Adipocyte (in vitro differentiated cells): ENCODE measurements at places on chromosomes 11 and 22.
A peak's percentile ranks its signal among the peaks of the same experiment; 100 is the strongest.

- DNase-seq: no peak
Measured at GRCh38 chr11:117638911-117639543, 158.0 kb downstream of the DSCAML1 start.

GRCh38 chr22:46352691-46353386, 17.3 kb downstream of the TRMU start:
- no peak for DNase-seq

- DNase-seq: peak; percentile 59
Measured at GRCh38 chr11:59556917-59557348, 45.6 kb downstream of the OR4D9 start.

DNA sequence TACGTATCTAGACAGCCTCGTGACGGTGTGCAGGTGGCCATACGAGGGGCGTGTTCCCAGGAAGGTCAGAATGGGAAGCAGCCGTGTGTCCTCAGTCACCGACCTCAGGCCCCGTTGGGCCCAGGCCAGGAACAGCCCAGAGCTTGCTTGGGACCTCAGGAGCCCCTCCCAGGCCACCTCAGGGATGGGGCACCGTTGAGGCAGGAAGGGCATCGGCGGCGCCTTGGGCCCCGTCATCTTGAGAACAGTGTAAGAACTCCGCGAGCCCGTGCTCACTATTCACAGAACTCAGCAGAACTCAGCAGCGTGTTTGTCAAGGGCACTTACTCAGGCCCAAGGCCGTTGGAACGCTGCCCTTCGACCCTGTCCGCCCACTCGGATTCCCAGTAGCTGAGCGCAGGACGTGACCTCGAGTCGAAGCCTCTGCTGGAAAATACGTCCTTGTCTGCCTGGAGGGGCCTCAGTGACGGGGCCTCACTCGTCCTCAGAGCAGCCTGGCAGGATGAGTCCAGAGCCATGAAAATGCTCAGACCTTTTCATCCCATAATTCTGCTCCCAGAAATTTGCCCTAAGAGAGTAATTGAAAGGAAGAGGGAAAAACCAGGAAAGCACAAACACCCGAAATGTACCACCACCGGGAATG, 1134.8 kb downstream of the BRD1 start:
- DNase-seq: no peak

DNA sequence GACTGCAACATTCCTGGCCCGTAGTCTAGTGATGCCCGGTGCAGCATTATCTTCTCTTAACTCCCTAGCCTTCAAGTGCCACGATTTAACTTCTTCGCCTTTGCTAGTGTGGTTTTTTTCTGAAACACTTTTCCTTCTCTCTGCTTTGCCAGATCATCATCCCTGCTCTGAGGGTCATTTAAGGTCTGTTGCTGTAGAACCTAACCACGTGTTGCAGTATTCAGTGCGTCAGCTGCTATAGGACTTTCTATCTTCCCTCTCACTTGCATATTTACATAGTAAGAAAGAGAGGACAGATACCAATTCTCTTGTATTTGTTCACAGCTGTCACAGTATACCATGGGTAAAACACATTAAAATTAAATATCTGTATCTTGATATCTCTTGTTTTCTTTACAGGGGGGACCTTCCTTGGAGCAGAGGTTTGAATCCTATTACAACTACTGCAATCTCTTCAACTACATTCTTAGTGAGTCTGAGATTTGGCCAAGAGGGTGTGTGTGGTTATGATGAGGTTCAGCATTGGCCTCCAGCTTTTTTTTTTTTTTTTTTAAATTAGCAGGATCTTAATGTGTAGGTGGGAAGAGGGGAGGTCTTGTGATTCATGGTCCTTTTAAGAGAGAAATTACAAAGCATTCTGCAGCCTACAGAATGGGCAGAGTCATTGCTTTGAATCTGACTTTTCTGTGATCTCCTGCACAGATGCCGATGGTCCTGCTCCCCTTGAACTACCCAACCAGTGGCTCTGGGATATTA, 13.5 kb downstream of the EIF3L start:
- no peak for DNase-seq

- peak; percentile 92 for DNase-seq
Measured at GRCh38 chr11:26187639-26188038, 144.3 kb upstream of the ANO3 start.

GRCh38 chr22:37199760-37200108, 11.7 kb upstream of the C1QTNF6 start:
- no peak for DNase-seq

GRCh38 chr11:5335170-5335569, 8.2 kb downstream of the OR51B5 start:
- no peak for DNase-seq

DNA sequence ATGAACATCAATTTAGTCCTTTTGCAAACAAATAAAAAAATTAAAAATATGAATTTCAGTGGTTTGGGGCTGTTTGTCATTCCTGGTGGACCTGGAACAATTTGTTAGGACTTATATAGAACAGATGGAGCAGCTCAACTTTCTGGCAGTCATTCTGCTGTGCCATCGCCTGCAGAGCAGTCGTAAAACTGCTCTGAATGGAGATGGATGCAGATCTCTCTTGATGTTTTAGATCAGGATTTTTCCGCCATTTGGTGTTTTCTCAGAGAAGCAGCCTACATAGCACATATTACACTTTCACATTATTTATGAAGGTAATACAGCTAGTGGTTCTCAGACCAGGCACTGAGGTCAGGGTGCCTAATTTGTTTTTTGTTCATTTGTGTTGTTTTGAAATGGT, 31.8 kb upstream of the HSPA8 start:
- DNase-seq: no peak

DNA sequence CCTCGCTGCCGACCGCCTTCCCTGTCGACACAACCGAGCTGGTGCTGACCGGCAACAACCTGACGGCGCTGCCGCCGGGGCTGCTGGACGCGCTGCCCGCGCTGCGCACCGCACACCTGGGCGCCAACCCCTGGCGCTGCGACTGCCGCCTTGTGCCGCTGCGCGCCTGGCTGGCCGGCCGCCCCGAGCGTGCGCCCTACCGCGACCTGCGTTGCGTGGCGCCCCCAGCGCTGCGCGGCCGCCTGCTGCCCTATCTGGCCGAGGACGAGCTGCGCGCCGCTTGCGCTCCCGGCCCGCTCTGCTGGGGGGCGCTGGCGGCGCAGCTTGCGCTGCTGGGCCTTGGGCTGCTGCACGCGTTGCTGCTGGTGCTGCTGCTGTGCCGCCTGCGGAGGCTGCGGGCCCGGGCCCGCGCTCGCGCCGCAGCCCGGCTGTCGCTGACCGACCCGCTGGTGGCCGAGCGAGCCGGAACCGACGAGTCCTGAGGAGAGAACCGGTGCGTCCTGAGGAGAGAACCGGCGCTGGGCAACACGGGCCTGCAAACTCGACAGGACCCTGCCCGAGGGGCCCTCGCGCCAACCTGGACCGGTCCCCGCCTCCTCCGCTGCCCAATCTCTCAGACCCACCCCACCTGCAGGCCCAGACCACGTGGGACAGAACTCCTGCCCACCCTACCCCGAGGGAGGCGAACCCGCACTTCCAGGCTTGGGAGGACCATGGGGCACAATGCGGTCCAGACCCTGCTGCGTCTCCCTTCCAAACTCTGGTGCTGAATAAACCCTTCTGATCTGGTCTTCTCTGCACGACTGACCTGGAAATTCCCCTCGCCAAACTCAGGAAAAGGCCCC, 866 bp downstream of the GP1BB start:
- no peak for DNase-seq

DNA sequence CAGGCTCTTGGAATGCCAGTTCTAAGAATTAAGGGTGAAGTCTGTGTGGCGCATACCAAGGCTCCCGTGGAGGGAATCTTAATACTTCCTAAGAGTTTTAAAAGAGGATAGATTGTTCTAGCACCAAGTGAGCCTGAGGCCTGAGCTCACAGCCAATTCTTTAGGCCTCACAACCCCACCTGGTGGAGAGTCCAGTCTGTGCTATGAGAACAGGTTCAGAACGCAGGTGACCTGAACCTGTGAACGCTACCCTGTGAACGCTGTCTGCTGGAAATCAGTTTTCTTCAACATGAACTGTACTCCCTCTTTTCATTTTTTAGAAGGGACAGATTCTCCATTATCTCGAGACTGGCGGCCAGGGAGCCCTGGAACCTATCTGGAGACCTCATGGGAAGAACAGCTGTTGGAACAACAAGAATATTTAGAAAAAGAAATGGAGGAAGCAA, 43.2 kb upstream of the DLAT start:
- peak; percentile 45 for DNase-seq

GRCh38 chr22:23868580-23868979, 10.9 kb downstream of the SLC2A11 start:
- no peak for DNase-seq

DNA sequence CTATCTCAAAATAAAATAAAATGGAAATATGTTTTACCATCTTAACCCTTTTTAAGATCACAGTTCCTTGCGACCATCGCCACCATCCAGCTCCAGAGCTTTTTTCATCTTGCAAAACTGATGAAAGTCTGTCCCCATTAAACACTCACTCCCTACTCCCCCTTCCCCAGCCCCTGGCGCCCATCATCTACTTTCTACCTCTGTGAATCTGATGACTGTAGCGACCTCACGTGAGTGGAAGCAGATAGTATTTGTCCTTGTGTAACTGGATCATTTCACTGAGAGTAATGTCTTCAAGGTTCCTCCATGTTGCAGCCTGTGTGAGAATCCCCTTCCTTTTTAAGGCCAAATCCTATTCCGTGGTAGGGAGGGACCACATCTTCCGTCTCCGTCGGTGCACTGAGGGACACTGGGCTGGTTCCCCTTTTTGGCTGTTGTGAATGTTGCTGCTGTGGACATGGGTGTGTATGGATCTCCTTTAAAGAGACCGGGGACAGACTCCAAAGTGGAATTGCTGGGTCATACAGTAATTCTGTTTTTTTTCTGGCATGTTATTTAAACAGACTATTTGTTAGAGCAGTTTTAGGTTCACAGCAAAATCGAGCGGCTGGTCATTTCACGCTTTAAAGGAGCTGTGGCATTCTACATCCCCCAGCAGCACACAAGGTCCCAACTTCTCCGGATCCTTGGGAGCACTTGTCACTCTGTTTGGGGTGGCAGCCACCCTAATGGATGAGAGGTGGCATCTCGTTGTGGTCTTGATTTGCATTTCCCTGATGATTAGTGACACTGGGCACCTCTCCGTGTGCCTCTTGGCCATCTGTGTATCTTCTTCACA, 120.0 kb downstream of the KCNQ1 start:
- no peak for DNase-seq

- no peak for DNase-seq
Measured at GRCh38 chr22:38861170-38861876, 10.7 kb downstream of the CBX6 start.

DNA sequence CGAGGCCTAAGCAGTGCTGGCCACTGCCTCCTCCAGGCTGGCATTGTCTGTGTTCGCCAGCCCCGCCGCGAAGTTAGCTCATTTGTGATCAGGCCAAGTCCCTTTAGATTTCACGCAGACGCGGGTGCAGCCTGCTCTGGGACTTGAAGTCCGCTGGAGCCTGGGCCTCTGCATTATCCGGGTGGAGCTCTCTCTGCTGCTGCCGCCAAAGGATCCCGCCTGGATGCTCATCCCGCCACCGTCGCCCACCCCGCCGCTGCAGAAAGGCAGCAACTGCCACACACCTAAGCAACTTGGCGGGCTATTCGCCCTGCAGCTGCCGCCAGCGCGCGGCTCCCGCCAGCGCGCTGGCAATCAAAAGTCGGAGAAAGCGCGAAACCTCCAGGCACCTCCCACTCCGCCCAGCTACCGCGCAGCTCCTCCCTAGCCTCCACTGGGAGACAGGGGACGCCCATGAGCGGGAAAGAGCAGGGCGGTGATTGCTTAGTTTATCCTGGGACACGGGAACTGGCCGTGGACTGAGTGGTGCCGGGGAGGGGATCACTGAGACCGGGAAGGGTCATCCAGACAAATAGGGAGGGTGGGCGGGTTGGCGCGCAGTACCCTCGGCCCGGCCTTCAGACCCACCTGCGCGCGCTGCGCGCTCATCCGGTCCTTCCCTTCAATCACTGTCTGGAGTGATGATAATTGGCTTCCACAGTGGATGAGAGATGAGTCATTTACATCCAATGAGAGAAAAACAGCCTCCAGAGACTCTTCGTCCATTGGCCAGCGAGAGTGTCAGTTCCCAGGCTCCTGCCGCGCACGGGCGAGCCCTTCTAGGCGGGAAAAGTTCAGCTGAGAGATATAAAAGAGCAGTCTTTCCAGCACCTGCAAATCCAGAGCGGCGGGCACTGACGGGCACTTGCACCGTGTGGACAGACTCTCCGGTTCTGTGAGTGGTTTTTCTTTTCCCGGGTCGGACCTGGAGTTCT, at the start of gene FAM111B:
TSS of gene FAM111B (plus strand) at position 875 of the 974 bp plus-strand sequence. CDS start 2,389 bp downstream, outside the sequence.
- DNase-seq: peak; percentile 84

DNA sequence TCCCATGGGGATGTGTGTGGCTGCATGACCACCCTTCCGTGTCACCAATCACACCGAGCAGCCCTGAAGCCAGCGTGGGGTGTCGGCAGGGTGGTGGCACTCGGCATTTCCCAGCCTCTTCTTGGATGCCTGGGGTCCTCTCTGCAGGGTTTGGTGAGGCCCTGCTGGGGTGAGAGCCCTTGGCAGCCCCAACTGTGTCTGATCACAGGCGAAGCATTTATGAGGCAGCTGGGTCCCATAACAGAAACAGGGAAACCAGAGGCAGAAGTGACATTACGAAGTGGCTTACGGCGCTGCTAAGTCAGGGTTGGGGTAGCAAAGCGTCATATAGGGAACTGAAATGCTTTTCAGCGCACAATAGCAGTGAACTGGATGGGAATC, 92.3 kb upstream of the SEPTIN5 start:
- no peak for DNase-seq
